ENCODE measurements at places on chromosomes 12 and 14.
A peak's percentile ranks its signal among the peaks of the same experiment; 100 is the strongest.

GRCh38 chr12:19115285-19115684, 14.2 kb upstream of the PLEKHA5 start:
- no peak for ATAC-seq

DNA sequence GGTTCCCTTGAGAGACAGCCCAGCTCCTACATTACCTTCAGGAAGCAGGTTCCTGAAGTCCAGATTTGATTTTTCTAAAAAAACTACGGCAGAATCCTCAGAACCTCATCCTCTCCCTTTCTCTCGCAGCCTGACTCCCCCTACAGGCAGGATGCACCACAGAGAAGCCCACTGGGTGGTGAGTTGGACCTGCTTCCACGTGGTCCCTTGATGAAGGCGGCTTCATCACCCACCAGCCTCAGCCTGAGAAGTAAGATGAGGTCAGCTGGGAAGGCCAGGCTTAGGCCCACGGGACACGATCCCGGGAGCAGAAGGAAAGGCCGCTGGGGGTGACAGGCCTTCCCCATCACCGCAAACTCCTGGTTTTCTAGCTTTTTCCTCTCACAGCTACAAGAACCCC, 83.0 kb downstream of the ACTN1 start:
- ATAC-seq: no peak

DNA sequence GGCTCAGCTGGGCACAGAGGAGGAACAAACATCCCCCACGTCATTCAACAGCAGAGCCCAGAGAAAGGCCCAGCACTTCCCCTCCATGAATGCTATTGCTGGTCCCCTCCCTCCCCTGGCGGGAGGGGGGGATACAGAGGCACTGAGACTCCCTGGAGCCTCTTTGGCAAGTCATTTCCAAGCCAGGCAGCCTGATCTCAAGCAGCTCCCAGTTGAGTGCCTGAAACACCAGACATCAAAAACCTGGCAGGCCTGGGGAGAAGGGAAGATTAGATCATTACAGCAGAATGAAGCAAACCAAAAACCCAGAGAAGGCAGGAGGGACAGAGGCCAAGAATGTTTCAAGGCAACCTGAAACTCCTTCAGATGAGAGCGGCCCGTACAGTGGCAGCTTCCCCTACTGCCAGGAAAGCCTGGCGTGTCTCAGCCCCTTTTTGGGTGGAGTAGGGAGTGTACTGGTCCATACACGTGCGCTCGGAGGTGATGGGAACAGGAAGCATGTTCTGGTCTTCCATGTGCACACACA, 92.1 kb downstream of the LRRC74A start:
- no peak for ATAC-seq

DNA sequence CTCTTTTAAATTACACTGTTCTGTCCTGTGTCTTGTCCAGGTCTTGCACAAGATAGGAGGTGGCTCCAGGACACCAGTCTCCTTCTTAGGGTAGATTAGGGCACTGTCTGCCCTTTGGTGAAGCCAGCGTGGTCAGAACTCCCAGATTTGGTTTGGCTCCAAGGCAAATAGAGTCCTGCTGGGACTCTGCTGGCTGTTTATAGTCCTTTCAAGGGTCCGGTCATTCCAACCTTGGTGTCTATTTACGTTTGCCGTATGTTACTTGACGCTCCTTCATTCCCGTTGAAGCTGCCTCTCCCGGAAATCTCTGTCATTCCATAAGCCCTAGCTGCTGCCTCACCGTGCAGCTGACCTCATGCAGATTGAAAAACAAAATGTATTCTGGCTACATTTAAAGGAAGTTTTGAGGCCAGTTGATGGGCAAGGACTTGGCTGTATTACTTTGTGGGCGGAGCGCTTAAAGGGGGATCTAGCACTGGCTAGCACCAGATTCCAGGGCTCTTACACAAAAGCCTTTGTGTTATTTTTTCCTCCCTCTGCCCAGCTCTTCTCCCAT, 180.6 kb downstream of the AKAP6 start:
- no peak for ATAC-seq

DNA sequence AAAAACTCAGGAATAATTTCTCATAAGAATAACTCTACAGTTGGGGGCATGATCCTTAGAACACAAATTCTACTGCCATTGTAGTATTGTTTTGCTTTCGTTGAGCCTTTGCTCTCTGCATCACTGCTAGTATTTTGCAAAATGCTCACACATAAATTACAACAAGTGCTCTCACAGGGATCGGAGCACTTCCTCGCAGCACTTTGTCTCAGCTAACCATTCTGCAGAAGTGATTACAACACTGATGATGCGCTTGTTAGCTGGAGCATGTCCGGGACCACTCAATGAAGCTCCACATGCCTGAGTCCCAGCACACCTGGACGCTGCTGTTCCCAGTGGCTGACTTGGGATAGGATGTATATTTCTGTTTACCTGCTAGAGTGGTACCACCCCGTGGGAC, 31.6 kb downstream of the MOAP1 start:
- ATAC-seq: no peak

DNA sequence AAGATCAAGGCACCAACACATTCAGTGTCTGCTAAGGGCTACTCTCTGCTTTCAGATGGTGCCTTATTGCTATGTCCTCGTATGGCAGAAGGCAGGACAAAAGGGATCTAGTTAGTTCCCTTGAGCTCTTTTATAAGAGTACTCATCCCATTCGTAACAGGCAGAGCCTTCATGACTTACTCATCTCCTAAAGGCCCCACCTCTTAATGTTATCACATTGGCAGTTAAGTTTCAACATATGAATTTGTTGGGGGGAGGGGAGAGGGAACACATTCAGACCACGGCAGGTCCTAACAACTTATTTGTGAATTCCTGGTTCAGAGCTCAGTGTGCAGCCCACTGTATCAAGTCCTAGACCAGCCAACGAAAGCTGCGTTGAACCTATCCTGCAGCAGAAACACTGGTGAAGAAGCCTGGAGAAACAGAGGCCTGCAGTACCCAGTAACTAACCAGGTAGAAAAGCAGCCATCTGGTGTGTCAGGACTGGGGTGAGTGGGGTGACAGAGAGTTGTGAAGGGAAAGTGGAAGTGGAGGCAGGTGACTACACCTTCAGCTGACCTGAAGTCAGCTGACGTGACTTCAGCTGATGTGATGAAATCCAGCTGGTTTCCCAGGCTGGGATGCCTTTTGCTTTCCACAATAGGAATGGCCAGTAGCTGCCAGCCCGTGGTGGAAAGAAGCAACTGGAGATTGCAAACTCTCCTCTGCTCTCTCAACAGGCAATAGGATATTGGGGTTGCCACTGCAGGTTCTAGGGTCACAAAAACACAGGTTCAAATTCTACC, 101.6 kb upstream of the PLXNC1 start:
- no peak for ATAC-seq

GRCh38 chr14:97251491-97252155, 454.4 kb downstream of the VRK1 start:
- no peak for ATAC-seq

GRCh38 chr12:114992443-114992842, 308.5 kb upstream of the TBX3 start:
- no peak for ATAC-seq

GRCh38 chr14:67137744-67138371, 51.4 kb upstream of the GARIN2 start:
- ATAC-seq: no peak

GRCh38 chr14:78486081-78486480, 315.9 kb downstream of the NRXN3 start:
- ATAC-seq: no peak

- ATAC-seq: peak; percentile 89
Measured at GRCh38 chr12:1185460-1186182, 194.6 kb downstream of the ERC1 start.

- peak; percentile 1 for ATAC-seq
Measured at GRCh38 chr12:100265732-100266584, 921 bp downstream of the DEPDC4 start.

DNA sequence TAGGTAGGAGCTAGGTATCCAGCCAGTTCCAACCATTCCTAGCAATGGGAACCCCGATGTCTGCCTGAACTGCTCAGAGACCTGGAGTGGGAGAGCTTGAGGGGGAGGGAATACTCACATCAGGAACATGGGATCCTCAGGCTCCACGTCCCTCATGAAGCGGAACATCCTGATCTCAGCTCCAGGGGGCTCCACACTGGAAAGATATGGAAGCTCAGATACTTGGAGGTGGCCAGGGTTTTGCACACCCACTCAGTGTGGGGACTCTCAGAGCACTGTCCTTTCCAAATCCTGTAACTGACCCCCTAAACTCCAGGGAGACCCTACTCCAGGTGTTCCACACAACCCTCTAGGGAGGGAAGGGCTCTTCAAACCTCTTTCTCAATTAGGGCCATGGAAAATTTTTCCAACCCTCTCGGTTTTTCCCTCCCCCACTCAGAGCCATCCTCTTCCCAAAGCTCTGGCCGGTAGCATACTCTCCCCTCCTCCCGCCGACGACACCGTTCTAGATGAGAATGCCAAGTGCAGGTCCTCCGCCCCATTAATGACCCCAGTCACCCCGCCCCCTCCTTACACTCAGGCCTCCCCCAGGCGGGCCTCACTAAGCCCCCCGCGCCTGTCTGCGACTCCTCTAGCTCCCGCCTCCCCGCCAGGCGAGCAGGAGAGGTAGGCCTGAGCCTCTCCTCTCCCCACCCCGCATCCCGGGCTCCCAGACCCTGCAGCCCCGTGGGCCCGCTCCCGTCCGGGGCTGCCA, 597 bp downstream of the MLF2 start:
- peak; percentile 0 for ATAC-seq

GRCh38 chr12:64621257-64621942, 11.1 kb downstream of the RASSF3 start:
- no peak for ATAC-seq

DNA sequence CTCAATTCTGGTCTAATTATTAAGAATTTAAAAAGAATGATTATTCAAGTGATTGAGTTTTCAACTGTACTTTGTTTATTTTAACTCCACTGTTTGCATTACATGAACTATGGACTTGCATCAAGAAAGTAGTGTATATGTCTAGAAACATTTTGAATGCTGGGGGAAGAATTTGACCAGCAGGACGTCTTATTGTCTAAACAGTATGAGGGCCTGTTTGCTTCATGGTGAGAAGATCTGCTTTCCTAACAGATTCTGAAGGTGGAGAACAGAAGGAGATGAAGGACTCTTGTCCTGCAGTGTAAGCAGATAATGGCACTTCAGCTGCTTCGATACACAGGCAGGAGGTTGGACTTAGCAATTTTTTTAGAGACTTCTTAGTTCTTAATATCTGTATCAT, 176.0 kb downstream of the DACT1 start:
- no peak for ATAC-seq

DNA sequence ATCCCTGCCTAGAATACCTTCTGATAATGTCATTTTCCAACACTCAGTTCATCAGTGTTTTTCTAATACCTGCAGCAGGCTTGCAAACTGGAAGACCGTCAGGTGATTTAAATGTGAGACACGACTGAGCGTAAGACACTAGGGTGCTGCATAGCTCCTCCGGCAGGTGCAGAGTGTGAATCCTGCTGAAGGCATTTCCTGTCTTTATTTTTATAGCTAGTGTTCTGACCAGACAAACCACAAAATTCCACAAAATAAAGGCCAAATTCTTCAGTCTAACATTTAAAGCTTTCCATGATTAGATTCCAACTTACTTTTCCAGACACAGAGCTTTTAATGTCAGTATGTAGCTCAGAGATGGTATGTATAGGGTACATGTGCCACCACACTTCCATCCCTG, 70.7 kb downstream of the BBS10 start:
- ATAC-seq: no peak

Data from activated T-helper 17 cell treated with anti-CD3 and anti-CD28 coated beads, Interleukin-2, amount 50 U/mL, for 72 hours (primary cell).